ENCODE measurements at places on chromosomes 6 and 20.

DNA sequence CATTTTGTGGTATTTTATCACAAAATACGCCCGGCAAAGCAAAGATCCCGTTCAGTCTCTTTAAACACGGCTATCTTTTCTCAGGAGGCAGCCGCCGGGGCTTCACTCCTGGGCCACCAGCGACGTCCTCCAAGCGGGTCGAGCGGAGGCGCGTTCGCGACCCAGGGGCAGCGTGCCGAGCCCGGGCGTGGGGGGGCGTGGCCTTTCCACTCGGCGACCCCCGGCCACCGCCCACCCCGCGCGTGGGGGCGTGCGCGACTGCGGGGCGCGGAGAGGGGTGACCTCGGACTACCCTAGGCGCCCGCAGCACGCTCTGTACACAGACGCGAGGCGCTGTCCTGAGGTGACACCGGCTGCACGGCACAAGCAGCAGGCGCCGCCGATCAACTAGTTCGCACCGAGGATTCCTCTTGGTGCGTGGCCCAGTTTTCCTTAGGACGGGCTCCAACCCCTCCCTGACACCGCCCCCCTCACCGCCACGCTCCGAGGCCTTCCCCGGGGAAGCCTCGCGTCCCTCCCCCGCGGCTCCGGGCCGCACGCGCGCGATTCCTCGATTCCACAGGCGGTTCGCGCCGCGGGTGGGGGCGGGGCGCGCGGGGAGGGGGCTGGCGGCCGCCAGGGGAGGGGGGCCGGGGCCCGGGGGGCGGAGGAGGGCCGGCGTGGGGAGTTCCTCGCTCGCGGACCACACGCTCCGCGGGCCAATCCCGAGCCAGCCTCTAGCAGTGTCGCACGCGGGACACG is 1.1 kb upstream of the JARID2 start:
- peak; percentile 21 for DNase-seq

DNA sequence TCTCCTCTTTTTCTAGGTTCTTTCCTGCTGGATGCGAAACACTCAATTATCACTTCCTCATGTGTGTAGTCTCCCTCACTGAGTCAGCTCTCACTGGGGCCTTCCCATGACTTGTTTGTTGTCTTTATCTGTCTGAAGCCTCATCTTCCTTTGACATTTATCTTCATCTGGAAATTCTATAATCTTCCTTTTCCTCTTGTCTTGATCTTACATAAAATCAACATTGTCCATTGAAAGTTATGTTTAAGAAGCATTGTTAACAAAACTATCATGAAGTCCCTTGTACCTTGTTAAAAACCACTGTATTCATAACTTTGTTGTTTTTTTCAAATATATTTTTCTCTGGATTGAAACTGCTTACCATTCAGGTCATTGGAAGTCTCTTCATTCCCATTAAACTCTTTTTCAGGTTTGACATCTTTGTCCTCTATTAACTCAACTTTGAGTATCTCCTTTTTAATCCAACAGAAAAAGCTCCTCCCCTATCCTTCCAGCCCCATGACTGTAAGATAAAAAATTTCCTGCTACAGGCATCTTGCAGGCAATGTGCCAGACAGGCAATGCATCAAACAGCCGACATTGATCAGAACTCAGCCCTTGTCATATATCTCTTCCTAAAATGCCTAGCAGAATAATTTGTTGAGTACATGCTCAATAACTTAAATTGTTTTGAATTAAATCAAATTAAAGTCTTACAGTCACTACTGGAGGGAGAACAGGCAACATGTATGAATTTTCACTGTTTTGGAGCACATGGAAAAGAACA is 34.8 kb downstream of the MYLIP start:
- DNase-seq: no peak

- no peak for DNase-seq
Measured at GRCh38 chr20:63156221-63156671, 59.7 kb downstream of the YTHDF1 start.

GRCh38 chr6:136960781-136961180 is 38.7 kb downstream of the SLC35D3 start:
- DNase-seq: no peak

DNA sequence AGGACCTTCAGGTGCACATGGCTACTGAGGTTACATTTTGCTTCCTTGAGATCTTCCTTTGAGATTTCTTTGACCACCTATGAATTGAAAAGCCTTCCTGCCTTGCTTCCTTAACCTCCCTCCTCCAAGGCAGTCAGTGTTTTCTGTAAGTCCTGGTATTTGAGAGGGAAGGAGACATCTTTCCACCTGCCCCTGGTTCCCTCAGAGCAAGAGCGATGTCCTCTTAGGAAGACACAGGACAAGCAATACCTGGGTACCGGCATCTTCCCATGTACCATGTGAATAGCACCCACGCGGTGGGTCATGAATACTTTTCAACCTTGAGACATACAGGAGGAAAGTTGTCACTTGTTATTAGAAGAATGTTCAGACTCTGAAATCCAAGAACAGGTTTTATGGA is 37.1 kb downstream of the GINS1 start:
- no peak for DNase-seq
